GM04503 (cell line): ENCODE measurements at places on chromosomes 3 and 15.

GRCh38 chr3:172106989-172107388, 67.6 kb downstream of the FNDC3B start:
- no peak for DNase-seq

DNA sequence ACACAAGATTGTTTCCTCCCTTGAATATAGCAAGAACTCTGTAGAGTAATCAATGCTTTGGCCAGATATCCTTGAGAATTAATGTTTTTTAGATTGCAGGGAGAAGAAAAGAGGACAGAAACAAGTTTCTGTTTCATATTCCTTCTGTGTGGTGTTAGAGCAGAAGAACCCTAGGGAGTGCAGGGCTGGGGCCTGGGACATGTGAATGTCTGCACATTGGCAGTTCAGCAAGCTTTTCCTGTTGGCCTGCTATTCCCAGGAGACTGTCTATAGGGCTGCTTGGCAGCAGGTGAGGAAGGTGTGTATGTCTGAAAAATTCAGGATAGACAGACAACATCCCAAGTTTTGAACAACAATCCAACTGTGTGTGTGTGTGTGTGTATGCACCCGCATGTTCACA, 13.6 kb upstream of the CNBP start:
- no peak for DNase-seq

DNA sequence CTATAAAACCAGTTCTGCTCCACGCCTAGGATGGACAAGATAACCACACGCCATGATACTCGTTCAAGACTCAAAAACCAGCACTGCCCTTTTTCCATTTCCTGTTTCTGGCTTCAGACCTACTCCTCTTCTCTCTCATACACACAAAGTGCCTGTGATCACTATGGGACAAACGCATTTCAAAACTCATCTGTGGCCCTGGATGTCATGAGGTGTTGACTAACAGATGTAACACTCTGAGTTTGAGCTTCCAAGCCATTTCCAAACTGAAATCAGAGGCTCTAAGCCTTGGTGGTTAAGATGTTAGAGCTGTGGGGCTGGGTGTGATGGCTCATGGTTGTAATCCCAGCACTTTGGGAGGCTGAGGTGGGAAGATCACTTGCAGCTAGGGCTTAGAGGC, 55.7 kb upstream of the LMOD3 start:
- DNase-seq, result no peak

DNA sequence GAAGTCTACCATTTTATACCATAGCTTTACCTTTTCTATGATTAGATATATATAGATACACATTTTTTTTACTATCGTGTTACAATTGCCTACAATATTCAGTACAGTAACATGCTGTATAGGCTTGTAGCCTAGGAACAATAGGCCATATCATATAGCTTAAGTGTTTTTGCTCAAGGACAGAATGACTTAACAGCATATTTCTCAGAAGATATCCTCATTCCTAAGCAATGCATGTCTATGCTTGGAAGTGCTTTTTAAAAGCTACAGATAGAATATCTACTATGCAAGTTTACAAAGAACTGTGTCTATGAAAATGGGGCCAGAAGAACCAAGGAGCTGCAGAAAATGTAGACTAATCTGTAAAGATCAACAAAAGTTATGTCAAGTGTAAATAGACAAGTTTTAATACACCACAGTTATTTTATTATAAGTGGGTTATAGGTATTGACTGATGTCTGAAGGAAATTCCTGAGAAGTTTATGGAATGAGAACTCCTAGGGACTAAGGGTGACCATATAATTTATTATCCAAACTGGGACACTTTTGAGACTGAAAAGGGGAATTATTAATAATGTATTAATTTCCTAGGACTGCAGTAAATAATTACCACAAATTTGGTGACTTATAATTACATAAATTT, 138.7 kb upstream of the TGFBR2 start:
- no peak for DNase-seq

DNA sequence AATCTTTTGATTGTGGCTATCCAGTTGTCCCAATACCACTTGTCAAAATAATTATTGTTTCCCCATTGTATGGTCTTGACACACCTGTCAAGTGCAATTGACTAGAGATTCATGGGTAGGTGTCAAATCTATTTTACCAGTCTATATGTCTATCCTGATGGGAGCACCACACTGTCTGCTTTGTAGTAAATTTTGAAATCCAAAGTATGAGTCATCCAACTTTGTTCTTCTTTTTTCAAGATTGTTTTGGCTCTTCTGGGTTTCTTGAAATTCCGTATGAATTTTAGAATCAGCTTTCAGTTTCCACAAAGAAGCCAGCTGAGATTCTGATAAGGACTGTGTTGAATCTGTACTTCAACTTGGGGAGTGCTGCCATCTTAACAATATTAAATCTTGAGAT, 71.9 kb downstream of the CSNK1G1 start:
- DNase-seq, result no peak

GRCh38 chr3:175065497-175065896, 206.4 kb downstream of the NAALADL2 start:
- no peak for DNase-seq

DNA sequence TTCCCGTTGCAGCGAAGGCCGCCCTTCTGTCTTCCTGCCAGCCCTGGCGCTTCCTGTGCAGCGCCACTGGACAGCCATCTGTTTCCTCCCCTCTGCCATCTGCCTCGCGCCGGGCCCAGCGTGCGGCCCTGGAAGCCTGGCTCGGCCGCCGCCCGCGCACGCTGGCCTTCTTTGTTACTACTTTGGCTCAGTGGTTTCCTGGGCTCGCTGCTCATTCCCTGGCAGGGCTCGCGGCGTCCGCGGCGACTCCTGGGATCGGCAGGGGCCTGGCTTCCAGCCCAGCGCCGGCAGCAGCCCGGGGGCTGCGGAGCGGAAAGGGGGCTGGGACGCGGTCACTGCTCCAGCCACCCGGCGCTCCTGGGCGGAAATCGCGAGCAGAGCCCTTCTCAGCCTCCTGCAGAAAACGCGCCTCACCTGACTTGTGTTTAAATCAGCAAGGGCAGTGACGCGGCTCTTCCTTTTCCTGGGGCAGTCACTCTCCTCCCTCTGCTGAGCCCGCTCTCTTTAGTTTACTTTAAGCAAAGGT, 10.0 kb downstream of the CMTM7 start:
- DNase-seq, result no peak

DNA sequence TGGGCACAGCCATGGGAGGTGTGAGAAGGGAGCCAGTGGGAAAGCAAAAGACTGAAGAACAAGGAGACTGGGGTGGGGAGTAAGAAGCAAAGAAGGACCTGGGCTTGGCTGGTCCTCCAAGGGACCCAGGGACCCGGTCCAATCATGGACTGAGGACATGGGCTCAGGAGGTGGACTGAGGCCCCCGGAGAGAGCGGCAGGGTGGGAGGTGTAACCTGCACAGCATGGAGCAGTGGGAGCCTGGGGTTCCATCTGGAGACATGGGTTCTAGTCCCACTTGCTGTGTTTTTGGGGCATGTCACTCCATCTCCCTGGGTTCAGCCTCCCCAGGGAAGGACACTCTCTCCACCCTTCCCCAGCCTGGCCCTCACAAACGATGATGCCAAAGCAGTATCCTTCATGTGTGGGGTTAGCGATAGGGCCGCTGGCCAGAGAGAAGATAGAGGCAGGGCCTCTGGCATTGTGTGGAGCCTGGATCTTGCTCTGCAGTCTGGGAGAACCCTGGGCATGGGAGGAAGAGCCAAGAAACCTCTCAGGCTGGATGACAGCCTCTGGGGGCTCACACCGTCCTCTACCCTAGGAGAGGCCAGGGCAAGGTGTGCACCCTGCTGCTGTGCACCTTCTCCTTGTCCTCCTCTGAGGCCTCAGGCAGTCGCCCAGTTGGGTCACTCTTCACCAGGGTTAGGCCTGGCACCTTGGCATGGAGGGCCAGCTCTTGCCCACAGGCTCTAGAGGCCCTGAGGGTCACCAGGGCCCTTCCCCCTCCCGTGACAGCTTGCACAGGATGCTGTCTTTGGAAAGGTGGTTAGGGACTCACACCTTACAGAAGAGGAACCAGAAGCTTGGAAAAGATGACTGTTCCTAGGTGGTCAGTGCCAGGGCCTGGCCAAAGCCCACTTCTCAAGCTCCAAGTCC, 26.0 kb downstream of the FBXW12 start:
- no peak for DNase-seq

DNA sequence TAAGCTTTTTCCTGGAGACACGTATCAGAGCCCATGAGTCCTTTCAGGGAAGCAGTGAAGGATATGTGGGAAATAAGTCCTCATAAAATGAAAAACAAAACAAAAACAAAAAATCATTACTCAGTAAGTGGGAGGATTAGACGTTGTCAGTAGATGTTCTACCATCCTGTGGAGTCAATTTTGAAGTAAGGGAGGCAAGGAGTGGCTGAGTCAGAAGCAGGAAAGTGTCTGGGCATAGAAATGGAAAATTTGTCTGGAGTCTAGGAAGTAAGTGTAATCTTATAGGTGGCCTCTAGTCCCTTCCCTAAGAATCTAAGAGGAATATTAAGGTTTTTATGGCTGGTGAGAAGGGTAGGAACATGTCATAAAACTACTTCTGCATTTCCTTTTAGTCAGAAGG, 339.8 kb upstream of the SEMA6D start:
- DNase-seq, result no peak

DNA sequence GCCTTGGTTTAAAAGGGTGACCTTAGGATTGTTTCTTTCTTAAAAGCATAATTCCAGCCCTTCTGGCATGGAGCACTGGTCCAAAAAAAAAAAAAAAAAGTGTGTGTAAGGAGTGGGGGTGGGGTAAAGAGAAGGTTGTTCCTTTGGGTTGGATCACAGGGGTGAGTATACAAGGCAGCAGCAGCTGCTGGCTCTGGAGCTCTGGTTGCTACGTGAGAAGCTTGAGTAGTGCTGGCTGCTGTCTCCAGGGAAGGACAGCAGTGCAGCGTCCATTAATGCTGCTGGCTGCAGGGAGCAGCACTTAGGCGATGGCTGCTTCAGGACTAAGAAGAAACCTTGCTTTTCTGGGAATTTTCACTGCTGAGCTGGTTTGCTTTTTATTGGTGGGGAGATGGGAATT, 2.3 kb downstream of the SETD5 start:
- DNase-seq, result peak; percentile 76

DNA sequence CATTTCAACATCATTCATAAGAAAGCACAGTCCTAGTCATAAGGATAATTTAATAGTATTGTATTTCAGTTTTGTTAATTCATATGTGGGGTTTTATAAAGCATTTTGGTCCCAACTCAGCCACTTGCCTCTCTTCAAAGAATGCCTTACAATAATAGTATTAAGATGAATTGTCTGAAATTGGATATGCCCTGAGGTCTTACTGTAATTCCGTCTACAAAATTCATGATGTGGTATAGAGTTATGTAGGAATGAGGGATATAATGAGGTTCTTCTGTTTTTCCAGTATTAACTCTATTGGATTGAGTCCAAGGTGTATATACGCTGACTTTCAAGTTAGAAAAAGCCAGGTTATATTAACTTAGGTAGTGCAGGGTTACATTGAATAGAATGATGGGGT, 177.0 kb downstream of the GOLIM4 start:
- DNase-seq, result no peak

DNA sequence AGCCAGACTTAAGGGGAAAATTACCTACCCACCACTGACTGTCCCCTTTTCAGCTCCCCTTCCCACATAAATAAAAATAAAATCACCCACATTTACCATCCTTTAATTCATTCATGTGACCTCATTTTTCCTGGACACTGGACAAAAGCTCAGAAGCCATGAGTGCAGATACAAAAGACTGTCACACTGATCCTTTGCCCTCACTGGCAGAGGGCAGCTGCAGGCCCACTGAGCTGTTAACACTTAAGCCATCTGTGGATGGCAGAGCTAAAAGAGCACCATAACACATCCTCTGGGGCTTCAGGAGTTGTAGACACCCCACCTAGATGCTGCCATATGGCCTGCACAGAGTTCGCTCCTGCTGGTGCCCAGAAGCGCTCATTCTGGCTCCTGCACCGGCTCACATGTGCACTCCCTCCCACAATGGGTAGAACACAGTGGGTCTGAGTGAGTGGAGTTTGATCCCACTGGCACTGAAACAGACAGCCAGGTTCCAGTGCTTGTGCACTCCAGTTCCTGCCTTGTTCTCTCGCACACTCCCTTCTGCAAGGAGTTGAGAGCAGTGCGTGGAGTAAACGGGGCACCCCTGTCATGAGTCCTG, 38.8 kb downstream of the EDC3 start:
- no peak for DNase-seq

GRCh38 chr3:49465270-49466034, 4.6 kb upstream of the DAG1 start:
- no peak for DNase-seq

DNA sequence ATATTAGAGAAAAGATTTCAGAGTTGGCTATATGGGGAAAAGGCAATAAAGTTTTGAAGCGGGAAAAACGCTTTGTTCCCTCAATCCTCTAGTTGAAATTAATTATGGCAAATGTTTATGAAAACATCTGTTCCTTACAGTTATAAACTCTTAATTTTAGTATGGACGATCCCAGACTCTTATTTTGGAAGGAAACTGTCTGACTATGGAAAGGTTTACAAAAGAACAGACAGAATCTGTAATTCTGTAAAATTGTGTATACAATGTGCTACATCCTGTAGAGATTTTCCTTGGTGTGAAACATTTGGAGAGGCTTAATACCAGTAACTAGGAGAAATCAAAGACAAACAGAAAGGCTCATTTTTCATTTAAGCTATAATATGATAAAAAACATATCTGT, 311.8 kb downstream of the TBC1D5 start:
- DNase-seq, result no peak
